ENCODE measurements at places on chromosomes 7 and 10.

DNA sequence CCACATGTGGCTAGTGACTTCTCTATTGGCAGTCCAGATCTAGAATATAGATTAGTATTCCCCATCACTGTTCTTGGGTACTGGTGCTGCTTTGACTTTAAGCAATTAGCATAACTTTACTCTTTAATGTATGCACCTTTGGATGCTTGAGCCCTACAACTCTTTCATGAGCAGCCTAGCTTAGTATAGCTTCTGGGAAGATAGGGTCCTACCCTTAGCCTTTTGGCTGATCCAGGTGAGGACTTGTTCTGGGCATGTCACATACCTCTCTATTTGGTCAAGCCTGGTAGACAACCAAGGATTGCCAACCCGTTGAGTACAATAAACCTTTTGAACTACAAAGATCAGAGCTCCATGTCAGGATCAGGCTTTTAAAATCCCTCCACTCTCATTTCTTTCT, 17.7 kb downstream of the PCGF5 start:
- DNase-seq = no peak

GRCh38 chr10:8430321-8430720, 375.8 kb downstream of the GATA3 start:
- no peak for DNase-seq

DNA sequence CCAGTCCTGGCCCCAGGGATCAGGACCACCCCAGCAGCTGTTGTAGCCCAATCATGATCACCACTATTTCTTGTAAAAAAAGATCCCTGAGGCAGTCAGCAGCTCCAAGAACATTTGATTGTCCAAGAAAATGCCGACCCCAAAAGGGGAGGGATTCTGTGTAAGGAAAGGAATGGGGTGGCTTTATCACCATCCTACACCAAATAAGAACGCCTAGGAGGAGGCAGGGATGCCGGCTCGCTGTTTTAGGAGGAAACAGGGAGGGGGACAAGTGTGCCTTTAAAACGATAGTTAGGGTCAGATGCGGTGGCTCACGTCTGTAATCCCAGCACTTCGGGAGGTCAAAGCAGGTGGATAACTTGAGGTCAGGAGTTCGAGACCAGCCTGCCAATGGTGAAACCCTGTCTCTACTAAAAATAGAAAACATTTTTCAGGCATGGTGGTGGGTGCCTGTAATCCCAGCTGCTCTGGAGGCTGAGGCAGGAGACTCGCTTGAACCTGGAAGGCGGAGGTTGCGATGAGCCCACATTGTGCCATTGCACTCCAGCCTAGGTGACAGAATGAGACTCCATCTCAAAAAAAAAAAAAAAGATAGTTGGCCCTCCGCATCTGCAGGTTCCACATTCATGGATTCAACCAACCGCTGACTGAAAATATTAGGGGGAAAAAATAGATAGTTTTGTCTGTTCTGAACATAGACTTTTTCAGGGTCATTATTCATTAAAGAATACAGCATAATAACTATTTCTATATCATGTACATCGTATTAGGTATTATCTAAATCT, 63.6 kb downstream of the PDIA4 start:
- DNase-seq = no peak

DNA sequence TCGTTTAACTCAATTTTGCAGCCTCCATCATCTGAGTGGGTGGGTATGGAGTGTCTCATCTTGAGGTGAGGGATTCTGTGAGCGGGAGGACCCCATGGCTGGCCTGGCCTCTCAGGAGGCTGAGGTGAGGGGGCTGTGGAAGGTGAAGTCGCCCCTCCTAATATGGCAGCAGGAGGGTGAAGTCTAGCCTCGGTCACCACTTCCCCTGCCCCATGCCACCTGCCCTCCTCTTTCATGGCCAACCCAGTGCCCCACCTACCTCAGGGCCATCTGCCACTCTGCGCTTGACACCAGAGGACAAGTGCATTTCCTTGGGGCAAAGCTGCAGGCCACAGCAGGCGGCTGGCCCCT, 8.7 kb downstream of the RASGEF1A start:
- DNase-seq = no peak

DNA sequence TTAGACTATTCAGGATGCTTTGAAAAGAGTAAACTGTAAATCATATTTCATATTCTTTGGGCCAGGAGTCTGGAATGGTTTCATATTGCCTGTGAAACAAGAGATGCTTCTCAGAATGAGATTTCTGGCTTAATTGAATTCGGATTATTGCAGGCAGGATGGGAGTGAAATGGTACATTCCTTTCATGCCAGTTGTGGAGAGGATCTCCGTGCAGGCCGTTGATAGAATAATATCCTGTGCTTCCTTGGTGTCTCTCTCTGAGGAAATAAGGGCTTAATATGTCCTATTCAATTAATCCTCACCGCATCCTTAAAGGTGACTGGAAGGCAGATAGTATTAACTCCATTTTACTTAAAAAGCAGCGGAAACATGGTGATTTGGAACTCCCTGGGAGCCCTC, 56.6 kb downstream of the CUX1 start:
- DNase-seq = no peak

- no peak for DNase-seq
Measured at GRCh38 chr10:20765066-20765465, 132.0 kb downstream of the NEBL start.

- no peak for DNase-seq
Measured at GRCh38 chr7:131493581-131493980, 62.8 kb downstream of the PODXL start.

- no peak for DNase-seq
Measured at GRCh38 chr10:43208147-43209073, 58.5 kb downstream of the RASGEF1A start.

- DNase-seq = no peak
Measured at GRCh38 chr7:100137851-100138760, 10.6 kb upstream of the LAMTOR4 start.

DNA sequence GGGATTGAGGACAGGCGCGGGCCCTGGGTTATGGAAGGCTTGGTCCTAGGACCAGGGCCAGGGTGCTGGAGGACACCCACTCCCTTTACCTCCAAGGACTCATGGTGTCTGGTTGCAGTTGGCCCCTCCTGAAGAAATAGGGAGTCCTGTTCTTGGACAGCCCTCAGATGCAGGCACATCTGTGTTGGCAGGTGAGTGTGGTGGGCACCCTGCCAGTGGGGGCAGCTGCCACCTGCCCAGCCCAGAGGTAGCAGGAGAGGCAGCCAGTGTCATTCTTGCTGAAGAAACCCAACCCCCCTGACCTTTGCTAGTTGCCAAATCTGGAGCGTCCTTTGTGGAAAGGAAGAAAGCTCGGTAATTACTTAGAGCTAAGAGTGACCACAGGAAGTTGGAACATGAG, 8.3 kb downstream of the GALNT17 start:
- DNase-seq = no peak

GRCh38 chr10:59807629-59808620, 54.7 kb upstream of the MRLN start:
- DNase-seq = no peak

DNA sequence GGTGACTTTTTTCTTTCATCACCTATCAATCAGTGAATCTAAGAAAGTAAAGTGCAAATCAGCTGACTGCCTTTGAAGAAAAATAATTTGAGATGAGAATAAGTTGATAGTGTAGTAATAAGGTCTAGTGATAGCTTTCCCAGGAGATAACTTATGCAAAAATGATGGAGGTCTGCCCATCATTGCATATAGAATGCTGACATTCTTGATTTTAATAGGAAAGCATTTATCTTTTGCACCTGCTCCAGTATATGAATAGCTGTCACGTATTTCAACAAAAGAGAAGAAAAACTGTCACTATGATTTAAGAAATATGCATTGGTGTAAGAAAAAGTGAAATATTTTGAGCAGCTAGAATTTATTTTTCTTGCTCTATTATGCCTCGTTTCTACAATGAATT, 46.8 kb downstream of the PTTG1IP2 start:
- DNase-seq = no peak

- DNase-seq = peak; percentile 100
Measured at GRCh38 chr7:34747867-34748727, 90.1 kb downstream of the NPSR1 start.

GRCh38 chr7:127776776-127777386, 124.9 kb downstream of the SND1 start:
- no peak for DNase-seq

GRCh38 chr7:99837649-99838361, 10.0 kb downstream of the CYP3A43 start:
- peak; percentile 58 for DNase-seq

- no peak for DNase-seq
Measured at GRCh38 chr10:4590807-4591206, 235.2 kb upstream of the AKR1E2 start.

- no peak for DNase-seq
Measured at GRCh38 chr7:85078181-85078580, 108.7 kb downstream of the SEMA3D start.

DNA sequence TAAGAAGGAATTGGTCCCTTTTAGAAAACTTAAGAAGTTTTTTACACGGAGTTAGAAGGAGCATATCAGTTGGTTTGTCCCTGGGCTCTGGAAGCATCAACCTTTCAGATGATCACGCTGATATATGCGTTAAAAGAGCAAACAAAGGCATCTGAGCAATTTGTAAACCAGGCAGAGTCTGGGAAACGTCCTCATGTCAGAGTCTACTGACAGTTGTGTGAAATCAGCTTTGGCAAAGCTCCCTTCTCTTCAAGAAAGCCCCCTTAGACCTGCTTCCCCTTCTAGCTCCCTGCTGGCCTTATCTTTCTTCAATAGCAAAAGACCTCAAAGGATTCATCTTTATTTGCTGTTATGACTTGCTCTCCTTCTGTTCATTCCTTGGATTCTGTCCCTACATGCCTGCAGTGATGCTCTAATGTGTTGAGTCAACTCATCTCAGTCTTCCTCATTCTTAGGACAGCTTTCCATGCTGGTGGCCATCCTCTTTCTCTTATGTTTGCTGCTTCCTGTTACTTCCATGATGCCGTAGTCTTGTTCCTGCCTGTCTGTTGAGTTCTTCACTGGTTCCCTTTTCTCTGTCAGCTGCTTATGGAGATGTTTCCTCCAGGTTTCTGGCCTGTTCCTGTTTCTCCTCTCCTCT, 106.5 kb upstream of the BMPER start:
- no peak for DNase-seq

DNA sequence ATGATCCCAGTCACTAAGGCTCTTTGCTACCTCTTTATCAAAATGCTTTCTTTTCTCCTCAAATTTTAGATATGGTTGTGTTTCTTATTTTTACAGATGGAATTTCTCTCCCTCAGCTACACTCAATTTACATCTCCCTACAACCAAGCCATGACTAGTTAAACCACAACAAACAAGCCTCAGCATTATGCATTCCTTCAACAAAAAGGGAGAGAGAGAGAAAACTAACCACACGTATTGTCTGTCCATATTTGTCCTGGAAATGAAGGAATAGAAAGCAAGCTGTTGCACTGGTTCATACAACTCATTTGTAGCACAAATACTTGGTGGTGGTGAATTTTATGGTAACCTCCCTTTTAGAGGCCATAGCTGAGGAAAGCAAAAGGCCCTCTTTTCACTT, 286.4 kb downstream of the AHR start:
- no peak for DNase-seq

- DNase-seq = no peak
Measured at GRCh38 chr7:88758381-88759229, 895 bp upstream of the ZNF804B start.

GRCh38 chr10:125840955-125841354, 17.6 kb downstream of the BCCIP start:
- DNase-seq = no peak

- no peak for DNase-seq
Measured at GRCh38 chr7:47154791-47155190, 427.1 kb downstream of the TNS3 start.

DNA sequence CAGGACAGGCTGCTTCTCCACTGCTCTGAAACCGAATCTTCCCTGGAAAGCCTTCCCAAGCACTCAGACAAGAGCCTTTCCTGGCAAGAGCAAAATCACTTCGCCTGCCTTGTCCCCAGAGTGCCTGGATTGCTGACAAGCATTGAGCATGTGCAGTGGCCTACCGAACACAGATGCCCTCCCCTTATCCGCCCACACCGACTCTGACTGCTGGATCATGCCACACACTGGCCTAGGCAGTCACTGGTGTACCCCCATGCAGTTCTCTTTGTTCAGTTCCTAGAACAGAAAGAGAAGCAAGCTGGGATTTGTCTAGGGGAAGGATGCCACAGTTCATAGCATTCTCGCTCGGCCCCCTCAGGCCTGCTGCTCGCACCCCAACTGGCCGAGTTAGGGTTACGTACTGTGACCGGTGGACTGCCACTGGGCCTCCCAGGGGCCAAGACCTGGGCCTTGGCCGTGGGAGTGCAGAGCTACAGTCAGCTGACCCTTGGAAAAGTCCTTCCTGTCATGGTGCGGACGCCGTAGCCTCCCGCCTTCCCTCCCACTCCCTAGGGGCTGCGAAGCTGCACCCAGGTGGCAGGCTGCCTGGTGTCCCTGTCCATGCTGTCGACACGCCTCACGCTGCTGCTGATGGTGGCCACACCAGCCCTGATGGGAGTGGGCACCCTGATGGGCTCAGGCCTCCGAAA, 6.9 kb downstream of the ABCB8 start:
- DNase-seq = no peak

DNA sequence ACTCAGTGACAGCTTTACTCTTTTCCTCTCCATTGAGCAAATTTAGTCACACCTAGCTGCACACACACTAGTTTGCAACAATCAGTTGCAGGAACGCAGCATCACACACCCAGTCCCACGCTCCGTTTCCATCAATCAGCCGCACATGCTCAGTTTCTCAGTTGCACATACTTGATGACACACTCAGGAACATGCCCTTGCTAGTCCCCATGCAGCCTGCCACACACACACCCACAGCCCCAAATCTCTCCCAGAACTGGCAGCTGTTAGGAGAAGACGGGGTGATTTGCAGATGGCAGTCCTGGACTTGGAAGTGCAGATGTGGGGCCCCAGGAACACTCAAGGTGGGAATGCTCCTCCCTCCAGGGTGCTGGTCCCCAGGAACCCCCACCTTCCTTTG, 7.7 kb downstream of the LBX1 start:
- DNase-seq = no peak

DNA sequence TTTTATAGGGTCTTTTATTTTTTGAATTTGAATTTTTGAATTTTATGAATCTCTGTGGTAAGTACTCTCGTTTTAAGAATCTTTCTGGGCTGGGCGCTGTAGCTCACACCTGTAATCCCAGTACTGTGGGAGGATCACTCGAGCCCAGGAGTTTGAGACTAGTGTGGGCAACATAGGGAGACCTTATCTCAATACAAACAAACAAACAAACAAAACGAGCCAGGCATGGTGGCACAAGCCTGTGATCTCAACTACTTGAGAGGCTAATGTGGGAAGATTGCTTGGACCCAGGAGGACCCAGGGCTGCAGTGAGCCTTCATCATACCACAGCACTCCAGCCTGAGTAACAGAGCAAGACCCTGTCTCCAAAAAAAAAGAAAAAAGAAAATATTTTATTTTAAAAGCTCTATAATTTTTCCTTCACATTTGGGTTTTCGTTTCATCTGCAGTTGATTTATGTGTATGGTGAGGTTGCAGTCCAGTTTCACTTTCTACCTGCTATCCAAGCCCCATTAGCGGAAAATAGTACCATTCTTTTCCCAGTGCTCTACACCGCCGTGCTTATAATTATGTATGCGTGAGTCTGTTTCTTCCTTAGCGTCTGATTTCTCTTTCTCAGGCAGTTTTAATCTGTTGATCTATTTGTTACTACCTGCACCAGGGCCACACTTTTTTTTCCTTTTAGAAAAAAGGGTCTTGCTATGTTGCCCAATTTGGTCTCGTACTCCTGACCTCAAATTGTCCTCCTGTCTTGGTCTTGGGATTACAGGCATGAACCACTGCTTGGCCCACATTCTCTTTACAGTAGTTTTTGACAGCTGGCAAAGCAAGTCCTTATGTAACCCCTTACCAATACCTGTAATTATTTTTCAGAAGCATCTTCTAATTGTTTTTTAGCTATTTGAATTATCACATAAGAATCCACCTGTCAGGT, 21.7 kb downstream of the TRIM24 start:
- DNase-seq = no peak

Data from LoVo (cell line).